ENCODE measurements at places on chromosomes 3 and 15.
A peak's percentile ranks its signal among the peaks of the same experiment; 100 is the strongest.

- DNase-seq = no peak
Measured at GRCh38 chr3:152243721-152244516, 24.8 kb upstream of the MBNL1 start.

GRCh38 chr3:197458179-197458707 lies 97.5 kb downstream of the BDH1 start:
- peak; percentile 10 for DNase-seq

- no peak for DNase-seq
Measured at GRCh38 chr15:89089316-89090230, 1.3 kb downstream of the ABHD2 start.

- DNase-seq = no peak
Measured at GRCh38 chr3:23175341-23176083, 27.6 kb upstream of the UBE2E2 start.

- peak; percentile 37 for DNase-seq
Measured at GRCh38 chr3:158659454-158660237, 12.8 kb downstream of the LXN start.

- DNase-seq = no peak
Measured at GRCh38 chr3:155941354-155941753, 70.9 kb downstream of the GMPS start.

DNA sequence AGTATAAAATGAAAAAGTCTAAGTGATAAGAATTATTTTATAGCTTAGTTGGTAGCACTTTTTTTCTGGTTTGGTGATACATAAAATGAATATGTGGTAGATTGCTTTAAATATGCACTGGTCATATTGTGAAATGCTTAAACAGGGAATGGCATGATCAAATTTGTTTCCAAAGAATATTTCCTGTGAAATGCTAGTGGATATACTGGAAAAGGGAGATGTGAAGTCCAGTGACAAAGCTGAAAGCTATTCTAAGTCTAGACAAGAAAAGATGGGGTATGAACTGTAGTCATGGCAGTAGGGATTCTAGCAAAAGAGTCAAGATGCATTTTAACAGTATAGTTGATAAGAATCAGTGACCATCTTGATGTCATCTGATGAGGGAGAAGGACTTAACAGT lies 98.9 kb upstream of the MME start:
- no peak for DNase-seq

DNA sequence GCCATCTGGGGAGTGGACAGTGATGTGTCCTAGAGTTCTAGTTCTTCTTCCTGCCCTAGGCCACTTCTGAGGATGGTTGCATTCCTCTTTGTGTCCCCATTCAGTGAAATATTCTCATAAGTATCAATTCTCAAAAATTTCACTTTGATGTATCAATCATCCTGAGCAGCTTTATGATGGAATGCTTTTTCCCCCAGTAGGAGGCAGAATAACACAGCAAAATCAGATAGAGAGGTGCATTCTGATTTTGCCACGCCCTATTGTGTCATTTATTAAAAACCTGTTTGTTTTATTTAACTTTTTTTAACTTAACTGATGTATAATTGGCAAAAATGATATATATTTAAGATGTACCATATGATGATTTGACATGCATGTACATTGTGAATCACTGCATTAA lies 656.0 kb upstream of the GRM7 start:
- DNase-seq = no peak

GRCh38 chr3:172159376-172159775 lies 120.0 kb downstream of the FNDC3B start:
- no peak for DNase-seq

GRCh38 chr3:25697553-25697952 lies 32.8 kb upstream of the TOP2B start:
- no peak for DNase-seq

- DNase-seq = no peak
Measured at GRCh38 chr15:53400986-53401385, 358.5 kb downstream of the WDR72 start.

DNA sequence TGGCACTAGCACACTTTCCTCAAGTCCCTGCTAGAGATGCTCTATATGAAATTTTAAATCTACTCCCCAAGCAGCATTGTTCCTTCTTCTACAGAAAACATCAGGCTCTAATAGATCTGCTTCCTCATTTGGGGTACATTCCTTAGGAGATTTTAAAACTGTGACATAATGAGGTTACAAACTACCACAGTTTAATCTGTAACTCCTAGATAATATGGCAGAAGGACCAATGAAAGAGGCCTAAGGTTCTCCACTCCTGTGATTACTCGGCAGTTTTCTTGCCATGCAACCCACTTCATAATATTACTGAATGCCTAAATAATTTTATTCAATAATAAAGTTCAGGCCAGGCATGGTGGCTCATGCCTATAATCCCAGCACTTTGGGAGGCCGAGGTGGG lies 16.1 kb downstream of the ZNF106 start:
- DNase-seq = no peak

DNA sequence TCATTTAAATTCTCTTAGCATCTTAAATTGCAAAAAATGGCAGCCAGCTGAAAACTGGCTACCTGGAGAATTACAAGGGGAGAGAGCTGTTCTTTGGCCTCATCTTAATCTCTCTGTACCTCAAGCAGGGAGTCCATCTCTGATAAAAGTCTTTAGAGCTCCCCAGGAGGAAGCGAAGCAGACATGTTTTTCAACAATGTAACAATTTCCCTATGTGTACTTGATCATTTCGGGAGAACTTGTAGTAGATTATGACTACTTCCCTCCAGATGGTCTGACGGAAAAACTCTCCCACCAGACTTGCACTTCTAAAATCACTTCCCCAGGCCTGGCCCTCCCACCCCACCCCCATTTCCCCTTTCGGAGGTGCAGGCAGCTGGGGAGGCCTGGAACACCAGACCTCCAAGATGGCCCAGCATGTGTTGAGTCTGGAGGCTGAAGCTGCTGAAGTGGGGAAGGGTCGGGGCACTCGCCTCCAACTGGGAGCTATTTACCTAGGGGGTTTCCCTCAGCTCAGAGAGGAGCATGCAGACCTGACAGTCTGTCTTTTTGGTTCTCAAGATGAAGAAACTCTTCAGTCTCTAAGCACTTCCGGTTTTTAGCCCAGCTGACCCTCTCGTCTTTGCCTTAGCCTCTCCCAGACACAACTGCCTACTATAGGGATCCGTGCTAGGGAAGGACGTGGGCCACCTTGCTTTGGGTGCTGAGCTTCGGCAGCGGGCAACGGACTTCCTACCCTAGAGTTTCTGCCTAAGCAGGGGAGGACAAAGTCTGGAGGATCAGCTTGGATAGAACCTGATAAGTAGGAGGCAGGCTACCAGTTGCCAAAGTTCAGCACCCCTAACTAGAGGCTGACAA lies 164.0 kb upstream of the TBL1XR1 start:
- DNase-seq = no peak

GRCh38 chr3:18989237-18989795 lies 159.0 kb upstream of the KCNH8 start:
- no peak for DNase-seq

- no peak for DNase-seq
Measured at GRCh38 chr3:24521420-24522145, 26.9 kb upstream of the THRB start.

GRCh38 chr3:74165211-74165610 lies 449.2 kb downstream of the CNTN3 start:
- DNase-seq = no peak

All from stimulated activated CD4-positive, alpha-beta T cell treated with anti-CD3 and anti-CD28 coated beads, Interleukin-12 subunit alpha, Interleukin-12 subunit beta, amount 100 ng/mL, for 4 hours (primary cell).